GM23248 (cell line): ENCODE measurements at places on chromosomes 11 and 22. TPM values are rescaled to one million over a fixed set of nuclear protein-coding genes. Genes with fewer than 3 reads are reported as not detected.

KCNQ1 gene
- not detected in 2 replicates for total RNA-seq

SLC22A9 gene
- not detected in 2 replicates for total RNA-seq

- no peak for DNase-seq
These were observed 10.0 kb upstream of the MYRF start for GRCh38 chr11:61742391-61742790.

- DNase-seq = no peak
These were observed 44.5 kb downstream of the PDE3B start for GRCh38 chr11:14687943-14688627.

DNA sequence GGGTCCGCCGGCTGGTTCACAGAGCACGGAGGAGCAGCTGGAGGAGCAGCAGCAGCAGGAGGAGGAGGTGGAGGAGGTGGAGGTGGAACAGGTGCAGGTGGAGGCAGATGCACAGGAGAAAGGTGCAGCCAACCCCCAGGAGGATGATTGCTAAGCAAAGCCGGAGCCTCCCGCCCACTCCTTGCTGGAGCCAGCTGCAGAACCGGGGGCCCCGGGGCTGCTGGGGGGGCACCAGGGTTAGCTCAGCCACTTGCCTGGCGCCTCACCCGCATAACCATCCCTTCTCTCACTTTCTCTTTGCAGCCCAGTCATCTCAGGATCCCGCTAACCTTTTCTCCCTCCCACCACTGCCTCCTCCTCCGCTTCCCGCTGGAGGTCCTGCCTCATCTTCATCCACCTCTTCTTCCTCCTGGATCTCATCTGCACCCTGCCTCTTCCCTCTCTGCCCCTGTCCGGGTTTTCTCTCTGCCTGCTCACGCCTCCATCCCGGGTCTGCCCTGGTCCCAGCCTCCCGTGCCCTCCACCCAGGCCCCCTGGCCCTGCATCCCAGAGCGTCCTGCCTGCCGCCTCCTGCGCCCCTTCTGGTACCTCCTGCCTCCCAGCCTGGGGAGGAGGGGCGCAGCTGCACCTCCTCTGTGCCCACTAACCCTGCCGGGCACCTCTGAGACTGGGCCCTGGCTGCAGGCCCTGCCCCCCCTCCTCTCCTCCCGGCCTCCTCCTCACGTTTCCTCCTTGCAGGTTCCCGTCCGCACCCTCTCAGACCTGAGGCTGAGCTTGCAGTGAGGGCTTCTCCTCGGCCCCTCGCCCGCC lies 9.5 kb downstream of the KCTD17 start:
- DNase-seq = no peak

TUB gene
- total RNA-seq = 12.3 and 12.9 TPM in 2 replicates

DNA sequence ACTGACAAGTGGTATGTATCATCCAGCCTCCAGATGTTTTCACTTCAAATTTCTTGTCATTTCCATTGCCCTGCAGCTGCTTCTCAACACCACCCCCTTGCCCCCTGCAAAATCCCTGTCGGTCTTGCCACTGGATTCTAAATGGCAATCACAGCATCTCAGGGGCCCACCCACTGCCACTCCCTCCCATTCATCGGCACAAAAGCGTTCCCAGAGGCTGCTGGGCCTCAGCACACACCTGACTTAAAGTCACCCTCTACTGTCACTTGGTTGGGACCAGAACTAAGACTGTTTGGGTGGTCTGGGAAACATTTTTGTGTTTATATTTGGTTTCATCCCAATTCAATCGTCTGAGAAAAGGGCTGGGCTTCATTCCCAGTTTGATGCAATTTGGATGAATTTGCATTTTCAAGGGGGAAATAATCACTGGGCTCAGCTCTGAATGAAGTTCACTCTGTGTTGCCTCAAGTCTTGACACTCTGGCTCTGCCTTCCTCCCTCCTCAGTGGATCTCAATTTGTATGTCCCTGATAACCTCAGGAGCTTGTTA lies 27.1 kb downstream of the SYT13 start:
- no peak for DNase-seq

GRCh38 chr11:68695531-68695930 lies 11.2 kb downstream of the GAL start:
- DNase-seq = no peak

GRCh38 chr11:134584706-134585445 lies 172.8 kb upstream of the B3GAT1 start:
- no peak for DNase-seq

DNA sequence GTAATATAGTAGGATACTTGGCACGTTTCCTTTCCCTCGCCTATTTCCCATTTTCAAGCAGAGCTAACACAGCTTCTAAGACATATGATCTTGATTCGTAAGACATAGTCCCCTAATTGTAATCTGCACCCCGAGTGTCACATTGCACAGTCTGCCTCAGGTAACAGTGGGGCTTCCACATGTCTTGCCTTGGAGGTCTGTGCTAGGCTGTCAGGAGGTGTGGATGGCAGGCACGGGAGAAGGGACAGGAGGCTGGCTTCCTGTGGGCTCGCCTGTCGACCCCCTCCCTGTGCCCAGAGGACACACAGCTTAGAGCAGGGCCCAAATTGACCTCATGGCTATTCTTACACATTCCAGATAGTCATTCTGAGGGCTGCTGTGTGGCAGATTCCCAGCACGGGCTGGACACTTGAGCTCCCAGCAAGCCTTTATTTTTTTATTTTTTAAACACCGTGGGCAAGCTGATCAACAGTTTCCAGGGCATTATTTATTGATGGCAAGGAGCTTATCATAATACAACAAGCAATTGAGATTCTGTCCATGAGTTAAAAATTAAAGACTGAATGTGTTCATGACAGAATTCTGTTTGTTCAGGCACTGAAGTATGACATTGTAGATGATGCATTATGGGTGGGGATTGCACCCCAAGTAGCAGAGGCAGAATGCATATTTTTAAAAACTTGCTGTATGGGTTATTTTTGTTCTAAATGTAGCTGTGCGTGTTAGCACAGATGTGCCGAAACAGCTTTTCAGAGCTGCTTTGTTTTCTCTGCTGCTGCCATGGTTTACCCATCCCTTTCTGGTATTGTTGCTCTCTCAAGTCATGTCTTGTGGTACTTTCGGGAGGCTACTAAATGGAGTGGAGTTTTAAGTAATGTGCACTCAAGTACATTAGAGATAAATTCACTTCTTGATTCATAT lies 113.0 kb downstream of the ATXN10 start:
- no peak for DNase-seq

- no peak for DNase-seq
These were observed 59.8 kb downstream of the KDM2A start for GRCh38 chr11:67178878-67179277.

HIC2 gene
- total RNA-seq = 1.7 and 3.7 TPM in 2 replicates

GRCh38 chr11:2306877-2307500 lies 5.2 kb downstream of the TSPAN32 start:
- DNase-seq = peak; percentile 22

MIOX gene
- not detected in 2 replicates for total RNA-seq

KDELR3 gene
- 191 and 197 TPM in 2 replicates for total RNA-seq
